ENCODE measurements at places on chromosomes 3 and 15.

GRCh38 chr3:99774467-99774866, 43.2 kb upstream of the CMSS1 start:
- no peak for DNase-seq

DNA sequence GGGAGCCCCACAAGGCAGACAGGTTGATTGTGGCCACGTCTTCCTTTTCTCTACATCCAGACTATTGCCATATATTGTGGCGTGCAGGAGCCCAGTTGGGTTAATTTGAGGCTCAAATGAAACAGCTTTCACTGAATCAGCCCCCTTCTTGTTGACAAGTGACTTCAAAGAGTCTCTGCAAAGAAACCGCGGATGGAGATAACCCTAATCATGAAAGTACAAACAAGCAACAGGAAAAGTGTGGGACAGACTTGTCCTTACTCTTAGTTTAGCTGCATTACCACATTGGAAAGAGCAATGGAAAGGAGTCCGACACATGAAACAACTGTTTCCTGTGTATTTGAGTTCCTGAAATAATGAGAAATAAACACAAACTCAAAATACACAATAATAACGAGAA, 3.3 kb downstream of the TMEM40 start:
- no peak for DNase-seq

DNA sequence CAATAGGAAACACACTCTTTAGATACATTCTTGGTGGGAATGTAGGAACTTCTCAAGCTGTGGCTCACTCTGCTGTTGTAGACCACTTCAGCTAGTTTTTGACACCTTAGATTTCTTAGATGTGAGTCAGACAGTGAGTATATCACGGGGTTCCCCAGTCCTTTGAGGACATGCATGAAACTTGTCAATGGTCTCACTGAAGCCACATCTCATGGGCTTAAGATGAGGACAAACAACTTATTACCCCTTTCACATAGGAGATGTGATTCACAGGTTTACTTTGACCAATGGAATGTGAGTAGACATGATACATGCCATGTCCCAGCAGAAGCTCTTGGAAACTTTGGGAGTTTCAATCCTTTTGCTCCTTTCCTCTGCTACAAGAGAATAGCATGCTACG, 325.5 kb downstream of the CHST2 start:
- no peak for DNase-seq

DNA sequence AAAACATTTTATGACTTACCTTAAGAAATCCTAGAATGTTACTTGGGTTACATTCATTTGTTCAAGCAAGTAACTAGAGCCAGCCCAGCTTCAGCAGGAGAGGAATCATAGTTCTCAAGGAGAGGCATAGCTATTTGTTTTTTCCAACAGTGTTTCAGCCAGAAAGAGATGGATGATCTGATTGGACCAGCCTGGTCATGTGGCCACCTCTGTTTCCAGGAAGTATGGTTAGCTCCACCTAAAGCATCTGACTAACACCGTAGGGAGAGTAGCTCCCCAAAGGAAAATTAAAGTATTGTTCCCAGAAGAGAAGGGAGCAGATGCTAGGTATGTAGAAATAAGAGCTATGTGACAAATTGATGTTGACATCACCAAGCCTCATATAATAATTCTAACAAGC, 417.1 kb downstream of the TAFA4 start:
- no peak for DNase-seq

DNA sequence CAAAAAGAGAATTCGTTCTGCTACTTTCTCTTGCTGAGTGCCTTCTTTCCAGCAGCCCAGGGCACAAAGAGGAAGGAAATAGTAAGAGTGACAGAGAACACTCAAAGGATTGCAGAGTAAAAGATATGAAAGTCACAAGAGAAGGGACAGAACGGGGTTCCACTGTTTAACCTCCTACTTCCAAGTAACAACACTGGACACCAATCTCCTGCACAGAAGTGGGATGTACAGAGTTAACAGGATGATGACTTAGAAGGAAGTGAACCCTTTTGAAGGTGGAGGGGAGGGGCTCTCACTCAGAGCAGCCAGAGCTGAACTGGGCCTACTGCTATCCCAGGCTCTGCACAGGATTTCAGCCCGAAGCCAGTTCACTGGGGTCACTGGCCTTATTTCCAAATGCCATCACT, 130.1 kb upstream of the PRICKLE2 start:
- DNase-seq, result no peak

- no peak for DNase-seq
Observed at GRCh38 chr3:48039487-48040190, 23.4 kb upstream of the MAP4 start.

DNA sequence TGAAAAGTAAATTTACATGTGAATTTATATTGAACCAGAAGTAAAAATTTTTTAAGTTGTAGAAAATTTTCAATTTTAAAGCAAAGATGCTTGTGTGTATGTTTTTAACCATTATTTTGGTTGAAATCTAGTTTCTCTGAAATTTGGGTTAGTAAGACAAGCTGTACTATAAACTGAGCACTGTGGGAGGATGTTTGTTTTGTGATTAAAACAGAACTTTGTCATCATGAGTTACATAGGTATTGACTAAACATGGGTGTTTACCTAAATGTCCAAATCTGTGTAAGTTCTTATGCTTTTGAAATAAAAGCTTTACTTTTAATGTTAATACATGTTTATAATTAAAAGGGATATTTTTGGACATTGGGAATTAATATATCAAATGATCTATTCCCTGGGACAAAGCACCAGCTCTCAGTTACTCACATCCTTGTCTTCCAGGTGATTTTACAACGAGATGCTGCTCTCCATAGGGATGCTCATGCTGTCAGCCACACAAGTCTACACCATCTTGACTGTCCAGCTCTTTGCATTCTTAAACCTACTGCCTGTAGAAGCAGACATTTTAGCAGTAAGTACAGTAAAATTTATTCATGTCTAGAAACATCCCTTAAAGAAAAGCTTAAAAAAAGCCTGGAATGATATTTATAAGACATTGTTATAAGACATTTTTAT, 32.7 kb downstream of the RNF13 start:
- no peak for DNase-seq

DNA sequence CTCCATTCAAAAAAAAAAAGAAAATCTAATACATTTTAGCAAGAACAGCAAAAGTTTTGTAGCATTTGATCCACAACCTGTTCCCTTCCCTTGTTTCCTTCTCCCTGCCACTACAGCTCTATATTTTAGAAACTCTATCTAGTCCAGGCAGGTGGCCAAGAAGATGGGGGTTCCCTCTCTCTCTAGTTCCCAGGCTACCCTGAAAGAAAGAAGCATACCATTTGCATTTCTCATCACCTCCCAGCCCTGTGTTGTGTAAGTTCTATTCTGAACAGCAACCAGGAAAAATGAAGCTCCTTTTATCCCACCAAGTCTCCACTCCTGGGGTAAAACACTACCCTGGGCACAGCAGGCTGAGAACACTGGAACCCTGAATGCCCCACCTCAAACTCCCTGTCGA, 100.0 kb downstream of the PCCB start:
- no peak for DNase-seq
